HT1080 (cell line): ENCODE measurements at places on chromosomes 13 and 19. TPM values are rescaled to one million over a fixed set of nuclear protein-coding genes. Genes with fewer than 3 reads are reported as not detected.
A peak's percentile ranks its signal among the peaks of the same experiment; 100 is the strongest.

DNA sequence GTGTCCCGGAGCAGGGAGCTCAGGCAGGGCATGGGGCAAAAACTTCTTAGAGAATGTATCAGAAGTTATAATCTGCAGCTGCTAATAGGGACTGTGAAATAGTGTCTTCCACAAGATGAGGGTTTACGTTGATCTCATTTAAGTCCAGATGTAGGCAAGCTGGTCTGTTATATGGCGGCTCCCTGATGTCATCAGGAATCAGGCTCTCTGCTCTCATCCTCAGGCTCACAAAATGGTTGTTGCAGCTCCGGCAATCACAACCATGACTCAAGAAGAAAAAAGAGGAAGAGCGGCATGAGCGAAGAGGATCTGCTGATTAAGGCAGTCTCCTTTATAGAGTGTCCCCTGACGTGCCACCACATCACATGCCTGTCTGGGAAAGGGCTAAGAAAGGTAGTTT is 191.3 kb downstream of the KLF5 start:
- DNase-seq = no peak

- peak; percentile 80 for DNase-seq
Observed at GRCh38 chr13:26985285-26985878, 186.2 kb downstream of the USP12 start.

DNA sequence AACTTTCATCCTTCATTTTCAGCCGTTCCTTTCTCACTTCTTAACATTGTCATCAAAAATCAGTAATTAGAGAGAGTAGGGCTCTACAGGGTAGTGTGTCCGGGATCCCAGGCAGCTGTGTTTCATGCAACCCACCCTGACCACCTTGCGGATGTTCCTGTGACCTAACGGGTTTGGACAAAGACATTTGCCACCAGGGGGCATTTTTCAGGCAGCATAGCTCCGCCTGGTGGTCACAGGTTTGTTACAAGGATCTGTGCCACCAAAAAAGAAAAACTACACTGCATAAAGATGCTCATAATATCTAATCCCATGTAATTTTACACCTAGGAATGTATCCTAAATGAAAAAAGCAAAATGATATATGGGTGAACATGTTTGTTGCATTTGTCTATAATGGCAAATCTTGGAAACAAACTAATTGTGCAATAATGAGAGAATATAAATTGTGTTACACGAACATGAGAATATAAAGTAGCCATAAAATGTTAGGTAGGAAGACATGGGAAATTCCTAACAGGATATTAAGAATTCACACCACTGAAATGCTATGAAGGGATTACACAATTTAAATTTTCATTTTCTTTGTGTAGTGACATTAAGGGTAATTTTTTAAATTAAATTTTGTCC is 123.0 kb downstream of the SLC7A1 start:
- peak; percentile 57 for DNase-seq

The SELENOV gene
- total RNA-seq = not detected in 2 replicates

The NAXD gene
- total RNA-seq = 22.8 and 22.9 TPM in 2 replicates

DNA sequence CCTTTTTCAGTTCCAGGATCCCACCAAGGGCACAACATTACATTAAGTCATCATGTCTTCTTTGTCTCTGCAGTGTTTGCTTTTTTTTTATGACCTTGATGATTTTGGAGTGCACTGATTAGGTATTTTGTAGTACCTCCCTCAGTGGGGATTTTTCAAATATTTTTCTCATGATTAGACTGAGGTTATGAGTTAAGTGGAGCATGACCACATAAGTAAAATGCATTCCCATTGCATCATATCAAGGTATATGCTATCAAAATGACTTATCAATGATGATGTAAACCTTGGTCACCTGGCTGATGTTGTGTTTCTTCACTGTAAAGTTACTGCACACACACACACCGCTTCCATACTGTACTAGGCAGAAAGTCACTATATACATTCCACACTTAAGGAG is 96.7 kb upstream of the TRPC4 start:
- DNase-seq = no peak

GRCh38 chr13:45508776-45509175 is 44.0 kb downstream of the COG3 start:
- DNase-seq = no peak

GRCh38 chr13:36108342-36108741 is 22.8 kb downstream of the DCLK1 start:
- no peak for DNase-seq

GRCh38 chr13:41455725-41456419 is 1.5 kb upstream of the RGCC start:
- DNase-seq = no peak

- no peak for DNase-seq
Observed at GRCh38 chr13:110249326-110249725, 57.6 kb downstream of the COL4A1 start.
